ENCODE measurements at places on chromosomes 16 and 17.

GRCh38 chr17:16435925-16436886 lies 20.8 kb downstream of the TRPV2 start:
- no peak for DNase-seq

DNA sequence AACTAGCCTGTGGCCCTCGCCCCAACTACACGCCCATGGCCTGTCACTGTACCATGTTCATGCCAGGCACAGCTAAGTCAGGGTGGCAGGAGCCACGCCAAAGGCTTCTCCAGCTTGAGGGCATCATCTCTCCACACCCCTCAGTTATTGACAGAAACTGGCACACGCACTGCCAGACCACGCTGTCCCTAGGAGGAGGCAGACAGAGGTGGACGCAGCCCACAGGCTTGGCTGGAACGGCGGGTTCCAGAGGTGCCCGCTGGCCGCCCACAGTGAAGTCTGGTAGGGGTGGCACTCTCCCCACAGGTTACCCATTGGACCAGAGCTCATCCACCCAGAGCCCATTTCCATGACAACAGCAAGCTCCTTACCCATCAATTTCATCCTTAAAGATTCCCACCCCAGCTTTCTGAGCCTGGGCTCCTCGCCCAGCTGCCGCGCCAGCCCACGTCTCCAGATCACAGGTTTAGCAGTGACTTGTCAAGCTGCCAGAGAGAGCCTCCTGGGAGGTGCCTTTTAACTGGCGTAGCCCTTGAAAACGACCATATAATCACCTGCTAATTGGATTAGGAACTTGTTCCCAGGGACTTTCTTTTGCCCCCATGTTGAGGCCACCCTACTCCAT lies 27.9 kb downstream of the RPRML start:
- no peak for DNase-seq

- no peak for DNase-seq
Measured at GRCh38 chr16:1437606-1438005, 6.7 kb downstream of the PERCC1 start.

GRCh38 chr17:45408611-45409421 lies 23.9 kb downstream of the ARHGAP27 start:
- no peak for DNase-seq

GRCh38 chr16:69182730-69183416 lies 4.1 kb upstream of the SNTB2 start:
- no peak for DNase-seq

DNA sequence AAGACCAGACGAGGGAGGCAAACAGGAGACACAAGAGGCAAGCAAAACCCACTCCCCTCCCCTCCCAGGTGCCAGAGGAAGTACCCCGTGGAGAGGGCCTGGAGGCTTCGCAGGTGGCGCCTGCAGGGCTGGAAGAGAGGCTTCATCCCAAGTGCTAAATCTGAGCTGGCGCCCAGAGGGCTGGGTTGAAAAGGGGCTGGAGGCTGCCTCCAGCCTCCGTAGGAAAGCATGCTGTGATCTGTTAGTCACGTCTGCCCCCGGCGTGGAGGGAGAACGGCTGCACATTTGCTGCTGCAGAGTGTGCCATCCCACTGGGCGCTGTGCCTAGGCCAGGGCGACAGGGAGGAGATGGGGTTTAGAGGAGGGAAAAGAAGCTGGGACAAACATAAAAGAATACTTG lies 16.9 kb downstream of the RPH3AL start:
- no peak for DNase-seq

DNA sequence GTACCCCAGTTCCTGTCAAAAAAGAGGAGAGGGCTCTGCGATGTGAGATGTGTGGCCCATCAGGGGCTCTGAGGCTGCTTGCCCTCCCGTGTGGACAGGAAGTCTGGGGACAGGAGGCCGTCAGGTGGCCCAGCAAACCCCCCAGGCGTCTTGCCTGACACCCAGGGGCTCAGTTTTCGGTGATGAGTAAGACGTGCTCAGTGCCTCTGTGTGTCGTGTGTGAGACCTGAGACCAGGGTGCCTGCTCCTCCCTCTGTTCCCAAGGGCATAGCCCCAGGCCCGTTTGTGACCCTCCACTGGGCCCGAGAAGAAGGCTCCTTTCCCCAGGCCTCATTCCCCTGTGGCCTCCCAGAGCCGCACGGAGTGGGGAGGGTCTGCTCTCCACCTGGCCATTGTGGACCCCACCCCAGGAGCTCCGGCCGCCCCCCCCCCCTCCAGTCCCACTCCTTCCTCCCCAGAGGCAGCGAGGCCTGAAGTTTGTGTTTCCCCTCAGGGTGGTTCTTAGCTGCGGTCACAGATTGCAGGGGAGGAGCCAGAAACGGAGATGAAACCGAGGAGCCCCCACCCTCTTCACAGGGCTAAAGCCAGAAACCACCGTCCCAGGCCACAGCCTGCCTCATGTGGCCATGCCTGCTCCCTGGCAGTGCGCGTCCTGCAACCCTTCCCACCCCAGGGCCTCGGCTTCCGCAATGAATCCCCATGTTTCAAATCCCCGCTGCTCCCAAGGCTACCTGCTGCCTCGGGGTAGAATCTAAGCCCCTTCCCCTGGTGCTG lies 4.9 kb upstream of the ACTG1 start:
- peak; percentile 96 for DNase-seq

DNA sequence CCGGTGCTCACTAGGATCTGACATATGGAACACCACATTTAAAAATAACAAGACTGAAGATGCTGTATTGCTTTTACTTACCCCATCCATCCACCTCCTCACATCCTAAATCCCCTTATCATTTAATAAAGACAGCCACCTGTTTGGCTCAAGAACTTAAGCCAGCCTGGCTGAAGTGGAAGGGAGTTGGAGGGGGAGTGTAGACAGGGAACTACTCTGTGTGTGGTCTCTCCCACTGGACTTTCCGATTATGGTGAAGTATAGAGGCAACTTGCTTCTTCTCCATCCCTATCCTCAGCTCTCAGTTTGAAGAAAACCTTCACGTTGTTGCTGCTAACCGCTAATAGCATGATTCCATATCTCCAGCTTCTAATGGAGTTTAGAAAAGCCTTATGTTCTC lies 313.4 kb downstream of the CDH11 start:
- no peak for DNase-seq

DNA sequence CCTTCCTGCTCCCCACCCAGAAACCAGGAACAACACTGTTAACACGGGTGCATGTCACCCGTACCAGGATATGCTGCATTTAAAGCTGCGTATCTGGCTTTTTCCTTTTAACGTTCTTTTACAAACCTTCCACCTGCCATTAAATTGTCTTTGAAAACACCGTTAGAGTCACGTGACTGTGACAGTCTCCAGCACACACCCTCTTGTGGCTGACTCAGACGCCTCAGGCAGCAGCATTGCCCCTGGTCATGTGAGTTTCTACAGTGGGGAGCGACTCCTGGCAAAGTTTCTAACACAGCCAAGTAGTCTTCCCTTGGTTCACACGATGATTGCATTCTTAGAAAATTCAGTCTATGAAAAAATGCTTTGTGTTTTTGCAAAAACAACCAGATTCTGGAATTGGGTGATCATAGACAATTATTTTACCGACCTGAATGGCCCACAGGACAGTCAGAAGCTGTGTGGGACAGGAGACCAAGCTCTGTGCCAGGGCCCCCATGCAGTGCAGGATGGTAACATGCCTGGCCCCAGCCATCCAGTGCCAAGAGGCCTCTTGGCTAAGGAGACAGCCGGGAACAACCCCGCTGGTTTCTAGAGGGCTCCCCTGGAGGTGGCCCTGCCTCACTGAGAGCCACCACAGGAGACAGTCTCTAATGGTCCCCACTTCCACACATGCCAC lies 199.1 kb downstream of the KATNIP start:
- DNase-seq = peak; percentile 45

- no peak for DNase-seq
Measured at GRCh38 chr17:20214794-20215193, 205.6 kb downstream of the SPECC1 start.

DNA sequence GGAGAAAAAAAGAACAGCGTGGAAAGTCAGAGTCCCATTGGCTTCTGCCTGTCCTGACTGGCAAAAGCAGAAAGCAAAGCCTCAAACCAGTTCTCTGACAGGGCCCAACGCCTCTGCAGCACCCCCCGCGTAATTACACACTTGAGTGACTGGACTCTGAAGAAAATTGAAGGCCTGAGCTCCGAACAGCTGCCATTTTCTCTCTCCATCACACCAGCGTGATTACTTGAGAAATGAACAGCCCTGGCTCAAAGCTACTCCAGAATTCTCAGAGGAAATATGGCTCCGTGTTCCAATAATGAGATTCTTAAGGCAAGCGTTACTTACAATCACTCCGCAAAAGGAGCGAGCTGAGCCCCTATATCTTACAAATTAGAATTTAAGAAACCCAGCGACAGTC lies 142.7 kb upstream of the C17orf78 start:
- DNase-seq = no peak

GRCh38 chr16:69071036-69071435 lies 34.4 kb upstream of the HAS3 start:
- no peak for DNase-seq

GRCh38 chr16:74448990-74449389 lies 27.7 kb upstream of the CLEC18B start:
- DNase-seq = no peak

DNA sequence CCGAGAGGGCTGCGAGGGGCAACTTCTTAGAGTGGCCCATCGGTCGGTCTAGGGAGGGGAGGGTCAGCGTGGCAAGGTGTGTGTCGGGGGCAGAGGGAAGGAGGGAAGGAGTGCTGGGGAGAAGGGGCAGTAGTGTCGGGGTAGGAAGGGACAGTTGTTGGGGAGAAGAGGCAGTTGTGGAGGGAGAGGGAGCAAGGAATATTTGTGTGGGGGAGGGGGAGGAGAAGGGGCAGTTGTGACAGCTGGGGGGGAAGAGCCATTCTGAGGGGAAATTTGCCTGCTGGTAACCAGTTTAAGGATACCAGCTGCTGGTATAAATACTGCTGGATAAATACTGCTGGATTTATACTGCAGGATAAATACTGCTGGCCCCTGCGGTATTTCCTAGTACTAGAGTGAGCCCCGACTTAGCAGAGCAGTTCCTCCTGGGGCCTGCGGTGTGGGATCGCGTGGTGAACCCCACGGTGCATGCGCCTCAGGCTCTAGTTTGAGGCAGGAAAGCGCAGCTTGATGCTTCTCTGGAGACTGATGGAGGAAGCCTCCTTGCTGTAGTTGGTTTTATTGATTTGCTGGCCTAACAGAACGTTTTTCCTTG lies 309 bp downstream of the DNAH2 start:
- DNase-seq = no peak

DNA sequence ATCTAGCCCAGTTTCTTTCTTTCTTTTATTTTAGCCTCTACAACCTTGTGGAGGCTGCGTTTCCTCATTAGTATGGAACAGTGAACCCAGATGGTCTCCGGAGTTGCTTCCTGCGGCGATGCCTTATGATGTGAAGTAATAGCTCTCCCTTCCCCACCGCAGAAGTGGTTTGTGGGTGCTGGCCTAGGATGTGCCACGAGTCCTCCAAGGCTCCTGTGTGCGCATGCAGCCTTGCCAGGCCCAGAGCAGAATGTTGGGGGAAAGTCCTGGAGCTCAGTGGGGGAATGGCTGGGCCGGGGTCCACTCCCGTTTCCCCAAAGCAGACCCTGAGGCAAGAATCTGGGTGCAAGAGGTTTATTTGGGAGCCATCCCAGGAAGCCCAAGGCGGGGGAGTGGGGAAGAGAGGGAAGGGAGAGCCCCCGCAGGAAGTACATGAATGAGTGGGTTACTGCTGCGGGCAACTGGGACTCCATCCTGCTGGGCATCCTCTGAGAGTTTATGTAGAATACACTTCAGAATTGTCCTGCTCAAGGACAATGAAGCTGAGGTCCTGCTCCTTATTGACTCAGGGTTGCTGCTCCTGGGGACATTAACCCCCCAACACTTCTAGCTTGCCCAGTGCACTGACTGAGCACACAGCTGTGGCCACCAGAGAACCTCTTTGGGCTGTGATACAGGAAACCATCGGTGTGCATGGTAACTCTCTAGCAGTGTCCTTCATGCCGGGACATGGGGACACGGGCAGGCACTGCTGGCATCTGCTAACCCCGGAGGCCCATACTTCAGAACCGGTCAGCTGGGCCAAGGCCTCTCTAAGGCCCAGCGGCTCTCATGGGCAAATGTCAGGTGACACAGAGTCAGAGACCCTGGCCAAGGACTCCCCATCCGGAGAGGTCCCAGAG lies 3.7 kb upstream of the HCRT start:
- DNase-seq = no peak

GRCh38 chr17:73351764-73352163 lies 40.0 kb upstream of the CDC42EP4 start:
- DNase-seq = no peak

- no peak for DNase-seq
Measured at GRCh38 chr17:29959658-29960337, 18.4 kb downstream of the EFCAB5 start.

DNA sequence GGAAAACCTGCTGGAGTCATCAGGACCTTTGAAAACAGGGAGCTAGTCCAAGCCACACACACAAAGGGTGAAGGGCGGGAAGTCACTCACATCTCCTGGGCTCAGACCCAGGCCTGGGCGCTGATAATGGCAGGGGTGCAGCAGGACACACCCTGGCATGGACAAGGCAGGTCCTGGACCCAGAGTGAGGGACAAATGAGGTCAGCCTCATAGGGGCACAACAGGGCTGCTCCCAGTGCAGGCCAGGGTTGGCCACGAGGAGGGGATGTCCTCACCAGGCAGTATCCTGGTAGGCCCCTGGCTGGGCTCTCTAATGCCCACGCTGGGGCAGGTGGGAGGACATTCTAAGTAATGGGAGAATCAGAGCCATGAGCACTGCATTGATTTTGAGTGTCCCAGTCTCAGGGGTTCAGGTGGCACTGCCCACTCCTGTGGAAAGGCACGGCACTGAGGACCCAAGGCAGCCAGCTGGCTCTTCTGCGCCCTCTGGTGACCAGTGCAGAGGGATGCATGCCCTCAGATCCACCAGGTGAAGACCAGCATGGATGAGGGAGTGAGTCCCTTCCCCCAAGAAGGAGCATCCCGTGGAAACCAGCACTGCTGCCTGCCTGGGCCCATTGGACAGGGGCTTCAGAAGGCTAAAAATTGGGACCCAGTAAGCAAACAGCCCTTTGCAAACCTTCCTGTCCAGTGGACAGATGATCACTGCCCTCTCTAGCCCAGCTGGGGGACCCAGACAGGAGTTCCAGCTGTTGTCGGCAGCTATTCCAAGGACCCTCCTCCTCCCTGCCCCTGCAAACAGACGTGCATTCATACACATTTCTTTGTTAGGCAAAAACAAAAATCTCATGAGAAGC lies 23.4 kb upstream of the SREBF1 start:
- DNase-seq = peak; percentile 69

DNA sequence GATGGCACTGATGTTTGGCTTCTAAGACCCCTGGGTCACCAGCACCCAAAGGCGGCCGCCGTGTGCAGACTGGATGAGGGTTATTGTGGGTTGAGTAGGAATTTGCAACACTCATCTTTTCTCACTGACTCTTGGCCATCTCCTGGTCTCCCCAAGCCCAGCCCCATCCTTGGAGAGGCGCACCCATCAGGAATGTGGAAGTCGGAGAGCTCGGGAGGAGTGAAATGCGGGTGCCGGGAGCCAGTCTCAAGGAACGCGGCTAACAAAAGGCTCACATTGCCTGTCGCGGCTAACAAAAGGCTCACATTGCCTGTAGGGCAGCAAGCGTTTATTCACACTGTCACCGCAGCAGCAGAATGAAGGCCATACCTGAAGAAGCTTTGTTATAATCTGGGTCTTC lies 248.6 kb downstream of the FOXL1 start:
- no peak for DNase-seq

- DNase-seq = no peak
Measured at GRCh38 chr16:84477661-84478060, 26.8 kb downstream of the MEAK7 start.

GRCh38 chr16:85089525-85089924 lies 22.7 kb downstream of the CIBAR2 start:
- DNase-seq = no peak

- DNase-seq = no peak
Measured at GRCh38 chr16:78763821-78764440, 664.5 kb downstream of the WWOX start.

- peak; percentile 68 for DNase-seq
Measured at GRCh38 chr16:46618516-46618915, 2.7 kb downstream of the SHCBP1 start.

Measured in GM12865 (cell line).